ENCODE measurements at places on chromosomes 2 and 18. TPM values are rescaled to one million over a fixed set of nuclear protein-coding genes. Genes with fewer than 3 reads are reported as not detected.

The DOCK10 gene
- total RNA-seq = 139 TPM

DNA sequence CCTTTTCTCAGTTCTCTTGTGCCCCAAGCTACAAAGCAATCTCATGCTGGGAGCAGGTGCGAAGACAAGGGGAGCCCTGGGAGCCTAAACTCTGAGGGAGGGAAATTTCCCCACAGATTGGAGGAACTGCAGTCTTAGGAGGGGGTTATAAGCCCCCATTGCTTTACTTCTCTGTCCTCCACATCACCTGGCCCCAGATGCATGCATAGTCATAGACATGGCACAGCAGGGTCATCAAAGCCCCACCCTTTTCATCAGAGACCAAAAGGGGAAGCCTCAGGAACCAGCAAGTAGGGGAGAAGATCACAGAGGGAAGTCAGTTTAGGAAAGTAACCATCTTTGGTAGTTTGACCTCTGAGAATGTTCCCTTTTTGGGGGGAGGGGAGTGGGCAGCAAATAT lies 33.7 kb downstream of the LANCL1 start:
- no peak overlapping the region for H3K27ac ChIP-seq
- no peaks in the 10 kb centered on the region for H3K27me3 ChIP-seq
- H3K4me3 ChIP-seq = no peak overlapping the region
- peaks cover 42% of the 10 kb centered on the region for H3K36me3 ChIP-seq
- H3K4me1 ChIP-seq = no peaks in the 10 kb centered on the region

The ANKRD62 gene
- not detected for total RNA-seq

GRCh38 chr2:106191511-106192016 lies 2.5 kb downstream of the UXS1 start:
- no peak for DNase-seq
- H3K27me3 ChIP-seq = no peaks in the 10 kb centered on the region
- H3K4me1 ChIP-seq = peaks cover 57% of the 10 kb centered on the region
- no peak overlapping the region for H3K4me3 ChIP-seq
- H3K36me3 ChIP-seq = peaks cover 15% of the 10 kb centered on the region

GRCh38 chr2:108067820-108068405 lies 81.6 kb downstream of the SLC5A7 start:
- H3K27ac ChIP-seq = no peak overlapping the region
- no peaks in the 10 kb centered on the region for H3K27me3 ChIP-seq
- H3K36me3 ChIP-seq = no peaks in the 10 kb centered on the region

The AGBL5 gene
- total RNA-seq = 14.1 TPM

DNA sequence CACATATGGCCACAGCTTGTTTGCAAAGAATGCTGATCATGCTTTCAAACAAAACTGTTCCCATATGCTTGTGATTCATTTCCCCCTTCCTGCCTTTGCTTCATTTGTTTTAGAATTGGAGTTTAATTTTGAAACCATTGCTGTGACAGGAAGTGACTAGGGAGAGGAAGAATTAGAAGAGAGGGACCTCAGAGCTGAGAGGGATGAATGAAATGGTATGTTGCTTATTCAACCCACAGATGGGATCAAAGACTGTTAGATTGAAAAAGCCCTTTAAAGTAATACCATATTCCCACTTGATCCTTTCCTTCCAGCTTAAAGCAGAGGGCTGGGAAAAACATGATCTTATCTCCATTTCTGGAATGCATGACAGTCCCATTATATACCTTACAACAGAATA lies 106.2 kb upstream of the RNF152 start:
- no peaks in the 10 kb centered on the region for H3K27me3 ChIP-seq
- H3K27ac ChIP-seq = no peak overlapping the region
- H3K4me1 ChIP-seq = peaks cover 6% of the 10 kb centered on the region
- H3K4me3 ChIP-seq = no peak overlapping the region
- DNase-seq = no peak

GRCh38 chr2:119939915-119940314 lies 73.0 kb upstream of the EPB41L5 start:
- DNase-seq = no peak
- H3K36me3 ChIP-seq = peaks cover 21% of the 10 kb centered on the region
- peaks cover 32% of the 10 kb centered on the region for H3K4me1 ChIP-seq
- no peaks in the 10 kb centered on the region for H3K27me3 ChIP-seq
- no peak overlapping the region for H3K27ac ChIP-seq

DNA sequence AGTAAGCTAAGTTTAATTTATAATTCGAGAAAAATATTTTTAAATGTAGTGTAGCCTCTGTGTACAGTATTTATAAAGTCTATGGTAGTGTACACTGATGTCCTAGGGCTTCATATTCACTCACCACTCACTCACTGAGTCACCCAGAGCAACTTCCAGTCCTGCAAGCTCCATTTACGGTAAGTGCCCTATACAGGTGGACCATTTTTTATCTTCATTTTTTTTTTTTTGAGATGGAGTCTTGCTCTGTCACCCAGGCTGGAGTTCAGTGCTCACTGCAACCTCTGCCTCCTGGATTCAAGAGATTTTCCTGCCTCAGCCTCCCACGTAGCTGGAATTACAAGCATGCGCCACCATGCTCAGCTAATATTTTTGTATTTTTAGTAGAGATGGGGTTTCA lies 104.2 kb downstream of the PDCL3 start:
- DNase-seq = no peak
- H3K27me3 ChIP-seq = peaks cover 1% of the 10 kb centered on the region
- no peak overlapping the region for H3K27ac ChIP-seq
- no peaks in the 10 kb centered on the region for H3K36me3 ChIP-seq

GRCh38 chr2:56656826-56657225 lies 473.0 kb downstream of the CCDC85A start:
- H3K27me3 ChIP-seq = no peaks in the 10 kb centered on the region
- no peaks in the 10 kb centered on the region for H3K36me3 ChIP-seq
- DNase-seq = no peak
- no peak overlapping the region for H3K27ac ChIP-seq
- no peaks in the 10 kb centered on the region for H3K4me1 ChIP-seq
- no peak overlapping the region for H3K4me3 ChIP-seq

DNA sequence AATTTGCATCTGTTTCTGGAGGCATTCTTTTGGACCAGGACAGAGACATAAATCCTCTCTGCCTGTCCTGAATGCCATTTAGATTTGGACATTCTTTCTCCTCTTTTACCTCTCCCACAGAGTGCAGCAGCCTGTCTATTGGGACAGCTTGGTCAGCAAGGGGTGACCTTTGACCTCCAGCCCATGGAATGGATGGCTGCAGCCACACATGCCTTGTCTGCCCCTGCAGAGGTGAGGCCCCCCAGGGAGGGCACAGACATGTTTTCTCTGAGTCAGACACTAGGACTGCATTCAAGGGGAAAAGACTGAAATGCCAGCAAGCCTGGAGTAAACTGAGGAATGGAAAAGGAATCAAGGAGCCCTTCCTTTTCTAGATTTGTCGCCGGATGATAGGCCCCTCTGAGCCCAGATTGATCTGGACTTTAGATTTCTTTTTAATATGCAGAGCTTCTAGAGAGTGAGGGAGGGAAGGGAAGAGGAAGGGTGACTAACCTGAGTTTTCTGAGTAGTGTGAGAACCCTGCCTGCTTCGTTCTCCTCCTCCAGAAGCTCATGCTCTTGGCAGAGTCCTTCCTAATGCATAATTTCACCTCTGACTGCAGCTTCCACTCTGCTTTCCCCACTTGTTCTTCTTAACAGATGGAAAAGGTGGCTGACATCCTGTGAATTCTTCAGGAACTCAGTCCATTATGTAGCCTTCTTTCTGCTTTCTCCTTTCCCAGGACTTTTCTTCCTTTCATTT lies 16.1 kb upstream of the TTLL4 start:
- peaks cover 8% of the 10 kb centered on the region for H3K36me3 ChIP-seq
- H3K4me3 ChIP-seq = no peak overlapping the region
- no peaks in the 10 kb centered on the region for H3K27me3 ChIP-seq
- H3K27ac ChIP-seq = no peak overlapping the region

- DNase-seq = no peak
- H3K36me3 ChIP-seq = no peaks in the 10 kb centered on the region
- no peaks in the 10 kb centered on the region for H3K4me1 ChIP-seq
- H3K4me3 ChIP-seq = no peak overlapping the region
- H3K27me3 ChIP-seq = no peaks in the 10 kb centered on the region
These were observed 860.4 kb upstream of the SOX11 start for GRCh38 chr2:4831751-4832150.

The ZNF396 gene
- 0.93 TPM for total RNA-seq

GRCh38 chr2:139201516-139201915 lies 421.3 kb upstream of the NXPH2 start:
- H3K27me3 ChIP-seq = no peaks in the 10 kb centered on the region
- H3K36me3 ChIP-seq = no peaks in the 10 kb centered on the region
- H3K4me1 ChIP-seq = no peaks in the 10 kb centered on the region
- no peak overlapping the region for H3K27ac ChIP-seq

DNA sequence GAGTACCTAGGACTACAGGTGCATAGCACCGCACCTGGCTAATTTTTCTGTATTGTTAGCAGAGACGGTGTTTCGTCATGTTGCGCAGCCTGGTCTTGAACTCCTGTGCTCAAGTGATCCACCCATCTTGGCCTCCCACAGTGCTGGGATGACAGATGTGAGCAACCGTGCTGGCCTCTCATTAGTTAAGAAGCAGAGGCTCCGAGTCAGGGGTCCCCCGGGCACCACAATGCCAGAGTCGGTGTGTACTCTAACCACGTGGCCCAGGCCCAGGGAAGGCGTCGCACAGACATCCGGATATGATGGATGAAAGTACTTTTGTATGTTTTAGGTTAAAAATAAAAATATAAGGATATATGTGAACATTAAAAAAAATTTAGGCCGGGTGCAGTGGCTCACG lies 28.3 kb upstream of the HPCAL1 start:
- H3K27me3 ChIP-seq = no peaks in the 10 kb centered on the region
- DNase-seq = no peak
- no peaks in the 10 kb centered on the region for H3K36me3 ChIP-seq
- peaks cover 25% of the 10 kb centered on the region for H3K4me1 ChIP-seq

GRCh38 chr2:32990556-32990955 lies 43.8 kb downstream of the LTBP1 start:
- DNase-seq = no peak
- H3K36me3 ChIP-seq = no peaks in the 10 kb centered on the region
- peaks cover 18% of the 10 kb centered on the region for H3K27me3 ChIP-seq
- H3K4me3 ChIP-seq = no peak overlapping the region
- no peak overlapping the region for H3K27ac ChIP-seq

DNA sequence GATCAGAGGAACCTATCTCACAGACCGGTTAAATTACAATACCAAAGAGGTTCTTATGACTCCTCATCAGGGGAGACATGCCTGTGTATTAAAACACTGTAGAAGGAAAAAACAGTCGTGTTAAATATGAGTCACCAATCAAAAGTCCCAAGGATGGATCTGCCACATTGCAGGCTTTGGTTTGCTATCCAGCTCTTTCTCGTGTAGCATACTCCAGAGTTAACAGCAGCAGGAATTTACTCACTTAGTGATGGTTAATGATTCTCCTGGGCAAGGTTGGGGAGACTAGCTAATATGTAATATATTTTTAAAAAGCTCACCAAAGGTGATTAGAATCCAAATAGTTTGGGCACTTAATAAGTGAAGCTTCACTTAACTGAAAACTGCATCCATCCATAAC lies 109.7 kb downstream of the MBD5 start:
- no peaks in the 10 kb centered on the region for H3K36me3 ChIP-seq
- DNase-seq = no peak
- no peak overlapping the region for H3K4me3 ChIP-seq
- H3K27ac ChIP-seq = no peak overlapping the region

DNA sequence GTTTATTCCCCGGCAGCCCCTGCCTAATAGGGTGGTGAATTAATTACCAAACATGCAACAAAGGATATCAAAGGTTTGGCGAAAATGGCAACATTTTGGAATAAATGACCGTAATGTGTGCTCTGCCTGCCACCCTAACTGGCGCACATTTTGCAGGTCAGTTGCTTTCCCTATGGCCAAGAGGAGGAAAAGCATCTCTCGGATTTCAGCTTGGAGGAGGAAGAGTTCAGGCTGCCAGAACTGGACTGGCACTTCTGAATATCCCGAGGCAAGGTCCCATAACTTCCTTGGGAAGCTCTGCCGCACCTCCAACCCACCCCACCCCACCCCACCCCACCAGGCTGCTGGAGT lies 37.1 kb downstream of the SLC25A52 start:
- peaks cover 5% of the 10 kb centered on the region for H3K4me1 ChIP-seq
- H3K4me3 ChIP-seq = no peak overlapping the region
- no peak for DNase-seq
- no peaks in the 10 kb centered on the region for H3K36me3 ChIP-seq

DNA sequence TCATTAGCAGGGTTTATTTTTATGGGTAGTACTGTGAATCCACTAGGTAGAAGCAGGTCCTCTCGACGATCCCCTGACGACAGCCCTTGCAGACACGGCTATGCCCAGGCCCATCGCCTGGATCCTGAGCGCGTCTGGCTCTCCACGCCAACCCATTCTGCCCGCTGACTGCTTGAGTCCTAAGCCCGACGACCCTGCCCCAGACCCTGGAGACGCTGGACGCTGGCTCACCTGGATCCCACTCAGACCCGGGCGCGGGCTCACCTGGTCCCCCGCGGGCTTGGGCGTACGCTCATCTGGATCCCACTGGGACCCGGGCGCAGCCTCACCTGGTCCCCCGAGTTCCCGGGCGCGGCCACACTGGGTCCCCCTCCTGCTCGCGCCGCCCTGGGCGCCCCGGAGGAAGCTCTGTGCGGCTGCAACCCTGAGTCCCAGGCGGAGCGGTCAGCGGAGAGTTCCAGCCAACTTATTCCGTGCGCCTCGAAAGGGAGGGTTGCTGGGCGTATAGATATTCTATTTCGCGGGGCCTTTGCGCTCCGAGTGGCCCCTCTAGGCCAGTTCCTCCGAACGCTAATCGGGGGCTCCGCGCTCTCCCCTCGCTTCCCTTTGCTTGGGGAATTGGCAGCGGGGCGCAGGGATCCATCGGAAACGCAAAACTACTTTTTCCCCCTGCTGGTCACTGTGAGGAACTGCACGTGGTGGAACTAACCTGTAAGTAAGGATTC lies 22.4 kb upstream of the RMP24 start:
- DNase-seq = peak; percentile 55
- H3K4me3 ChIP-seq = peak overlapping the region; percentile 69
- peaks cover 15% of the 10 kb centered on the region for H3K27me3 ChIP-seq
- peaks cover 3% of the 10 kb centered on the region for H3K4me1 ChIP-seq

DNA sequence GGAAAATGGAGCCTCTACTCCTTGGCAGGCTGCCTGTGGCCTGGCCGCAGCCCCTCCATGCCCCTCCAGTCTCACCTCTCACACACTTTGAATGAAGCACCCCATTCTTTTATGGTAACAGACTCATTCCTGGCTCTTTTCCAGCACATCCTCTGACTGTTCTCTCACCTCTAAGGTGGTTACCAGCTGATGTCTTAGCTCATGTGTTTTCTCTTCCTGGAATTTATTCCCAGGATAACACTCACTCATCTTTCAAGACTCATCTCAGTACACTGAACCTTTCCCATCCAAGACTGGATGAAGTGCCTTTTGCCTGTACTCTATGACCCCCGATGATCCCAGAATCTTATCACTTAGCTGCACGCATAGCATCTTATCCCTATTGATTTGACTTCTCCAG lies 50.6 kb downstream of the SLC9A4 start:
- peaks cover 1% of the 10 kb centered on the region for H3K27me3 ChIP-seq
- no peak overlapping the region for H3K4me3 ChIP-seq
- no peaks in the 10 kb centered on the region for H3K4me1 ChIP-seq
- no peak overlapping the region for H3K27ac ChIP-seq
- H3K36me3 ChIP-seq = no peaks in the 10 kb centered on the region

- H3K36me3 ChIP-seq = no peaks in the 10 kb centered on the region
- H3K27me3 ChIP-seq = no peaks in the 10 kb centered on the region
- DNase-seq = peak; percentile 38
- H3K4me3 ChIP-seq = peak overlapping the region; percentile 4
These were observed 8.8 kb upstream of the POLI start for GRCh38 chr18:54260396-54261072.

The RIT2 gene
- not detected for total RNA-seq

- H3K36me3 ChIP-seq = peaks cover 4% of the 10 kb centered on the region
- H3K4me3 ChIP-seq = no peak overlapping the region
- no peaks in the 10 kb centered on the region for H3K4me1 ChIP-seq
- no peak overlapping the region for H3K27ac ChIP-seq
These were observed 22.2 kb upstream of the ETAA1 start for GRCh38 chr2:67374949-67375348.

Measured in activated CD4-positive, alpha-beta memory T cell treated with anti-CD3 and anti-CD28 coated beads for 36 hours (primary cell).